ENCODE measurements at places on chromosomes 4 and X.

- no peak for DNase-seq
Measured at GRCh38 chr4:134885436-134885835, 683.8 kb upstream of the PABPC4L start.

DNA sequence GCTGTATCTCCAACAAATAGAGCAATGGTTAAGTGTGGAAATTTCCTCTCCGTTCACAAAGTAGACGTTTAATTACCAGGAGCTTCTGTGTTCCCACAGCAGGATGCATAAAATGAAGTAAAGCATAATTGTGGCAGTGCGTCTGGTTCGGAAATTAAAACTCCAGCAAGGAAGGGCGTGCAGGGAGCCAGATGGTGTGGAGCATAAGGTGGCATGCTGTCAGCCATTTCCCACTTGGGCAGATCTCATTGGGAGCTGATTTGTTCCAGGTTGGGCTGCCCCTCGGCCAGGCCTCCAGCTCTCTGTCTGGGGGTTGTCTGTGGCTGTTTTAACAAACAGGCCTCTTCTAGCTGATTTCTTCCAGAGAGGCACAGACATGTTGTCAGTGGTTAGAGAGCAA lies 182.1 kb upstream of the CLNK start:
- no peak for DNase-seq

DNA sequence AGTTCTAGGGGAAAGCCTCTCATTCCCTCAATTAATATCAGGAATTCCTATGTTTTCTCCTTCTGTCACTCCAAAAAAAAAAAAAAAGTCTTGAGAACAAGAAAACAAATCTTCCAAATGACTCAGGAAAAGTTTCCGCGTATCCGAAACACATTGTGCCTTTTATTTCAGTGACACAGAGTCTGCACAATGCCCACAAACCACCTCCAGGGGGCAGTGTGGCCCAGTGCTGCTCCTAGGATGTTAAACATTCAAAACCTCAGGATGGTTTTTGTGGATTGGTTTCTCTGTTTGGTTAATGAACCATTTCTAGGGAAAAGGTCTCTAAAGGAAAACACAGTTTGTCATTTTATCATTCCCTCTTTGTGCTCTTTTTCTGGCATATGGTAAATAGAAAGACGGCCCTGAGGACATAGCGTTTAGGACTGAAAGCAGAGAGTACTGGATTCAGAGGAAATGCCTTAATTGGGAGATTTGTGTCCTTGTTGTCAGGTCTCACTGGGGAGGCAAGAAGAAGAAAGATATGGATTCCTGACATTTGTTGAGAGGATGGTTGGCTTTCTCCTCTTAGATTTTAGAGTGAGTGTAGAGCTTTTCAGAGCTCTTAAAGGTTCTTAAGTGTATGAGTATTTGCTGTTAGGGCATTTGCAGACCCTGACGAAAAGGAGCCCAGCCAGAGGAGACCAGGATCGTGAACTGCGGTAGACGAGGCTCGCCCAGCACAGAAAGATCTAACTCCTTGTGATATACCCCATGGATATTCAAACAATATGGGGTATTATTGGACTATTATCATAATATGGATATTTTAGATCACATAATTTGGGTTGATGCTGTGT lies 65.7 kb upstream of the MAP9 start:
- DNase-seq: no peak

DNA sequence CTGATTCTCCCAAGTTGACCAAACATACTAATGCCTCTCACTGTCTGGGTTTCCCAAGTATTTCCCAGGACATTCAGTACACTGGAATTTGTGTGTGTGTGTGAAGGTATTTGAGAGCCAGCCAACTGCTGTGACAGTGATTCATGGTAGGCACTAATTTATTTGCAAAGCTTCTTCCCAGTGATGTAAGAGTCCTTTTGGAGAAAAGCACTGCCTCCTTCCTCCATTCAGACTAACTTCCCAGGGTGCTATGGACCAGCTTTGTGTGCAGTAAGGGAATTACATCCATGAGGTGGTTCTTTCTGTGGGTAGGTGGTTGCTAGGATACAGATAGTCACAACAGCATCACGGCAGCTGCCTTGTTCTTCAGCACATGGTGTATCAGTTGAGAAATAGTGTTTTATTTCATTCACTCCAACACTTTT lies 8.7 kb downstream of the EGF start:
- no peak for DNase-seq

DNA sequence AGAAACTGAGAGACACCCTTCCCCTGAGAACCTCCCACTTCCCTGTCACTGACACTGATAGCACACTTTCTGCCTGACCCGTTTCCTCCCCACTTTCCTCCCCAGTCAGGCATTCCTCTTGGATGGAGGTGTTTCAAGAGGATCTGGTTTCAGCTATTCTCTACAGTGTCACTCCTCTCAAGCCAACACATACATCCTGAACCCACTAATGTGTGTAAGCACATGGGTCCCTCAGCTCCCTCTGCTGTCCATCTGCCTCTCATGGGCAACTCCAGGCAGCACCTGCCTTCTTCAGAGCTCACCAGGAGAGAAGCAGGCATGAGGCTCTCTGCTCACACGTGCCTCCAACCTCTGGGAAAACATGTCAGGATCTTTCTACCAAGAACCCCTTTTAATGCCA lies 207.6 kb downstream of the NAF1 start:
- peak; percentile 26 for DNase-seq

DNA sequence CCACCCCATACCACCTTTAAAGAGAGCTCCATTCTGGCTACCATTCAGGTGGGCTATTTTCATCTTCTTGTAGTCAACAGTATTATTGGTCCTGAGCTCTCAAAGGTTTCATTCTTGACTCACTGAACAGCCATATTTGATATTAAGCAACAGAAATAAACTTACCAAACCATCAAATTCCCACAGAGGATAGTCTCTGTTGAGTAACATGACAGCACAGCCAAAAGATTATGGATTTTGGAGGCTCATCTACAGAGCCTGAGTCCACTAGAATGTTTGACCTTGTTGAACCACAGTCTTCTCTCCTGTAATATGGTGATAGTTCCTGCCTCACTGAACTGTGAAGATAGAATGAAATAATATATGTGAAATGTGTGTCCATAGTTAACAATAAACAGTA lies 276.3 kb upstream of the LDB2 start:
- DNase-seq: no peak

All from NCI-H510A (cell line).